Left lung (tissue), 14 donors: ENCODE measurements at places on chromosomes 16 and 17. TPM values are rescaled to one million over a fixed set of nuclear protein-coding genes. Genes with fewer than 3 reads are reported as not detected.

Gene CCDC200
- 0.37 TPM for total RNA-seq

Gene TK2
- total RNA-seq: 41.2 TPM

Gene PYY
- total RNA-seq: not detected

Gene KCNG4
- not detected for total RNA-seq

Gene ZNF174
- 9.2 TPM for total RNA-seq

Gene PPP1R27
- not detected for total RNA-seq

Gene TNFSF13
- 79.2 TPM for total RNA-seq

Gene HOXB4
- 4.5 TPM for total RNA-seq

Gene ALOXE3
- total RNA-seq: 0.23 TPM

Gene CBX1
- total RNA-seq: 53.8 TPM

Gene HCRT
- not detected for total RNA-seq

Gene GINS2
- total RNA-seq: 4.2 TPM

Gene HS3ST3A1
- total RNA-seq: 4.7 TPM

Gene MED9
- total RNA-seq: 11.5 TPM

Gene SLC46A1
- total RNA-seq: 23.7 TPM

Gene NOD2
- total RNA-seq: 15.2 TPM

Gene FN3K
- total RNA-seq: 28.1 TPM

Gene CLDN6
- total RNA-seq: not detected

Gene GPR142
- total RNA-seq: not detected

Gene CACNG3
- total RNA-seq: not detected

Gene CDT1
- 14.5 TPM for total RNA-seq

Gene PPY
- total RNA-seq: not detected

Gene TEDC2
- total RNA-seq: 6.5 TPM

Gene CCL7
- 3.7 TPM for total RNA-seq

Gene ACTG1
- 2,607 TPM for total RNA-seq

Gene KRTAP16-1
- not detected for total RNA-seq

Gene KRTAP9-6
- not detected for total RNA-seq

Gene C16orf92
- total RNA-seq: not detected

Gene C17orf78
- total RNA-seq: not detected

Gene TBC1D3C
- not detected for total RNA-seq

Gene UTS2R
- total RNA-seq: not detected

Gene DNAI2
- not detected for total RNA-seq

Gene MEOX1
- 0.29 TPM for total RNA-seq

Gene CSH1
- total RNA-seq: not detected

Gene CMTR2
- total RNA-seq: 20.4 TPM

Gene ZNF19
- 7.6 TPM for total RNA-seq

Gene SLC38A8
- 0.65 TPM for total RNA-seq

Gene ST6GALNAC1
- total RNA-seq: 46.0 TPM

Gene ABCC3
- total RNA-seq: 120 TPM

Gene SNF8
- 109 TPM for total RNA-seq

Gene HOXB5
- total RNA-seq: 3.3 TPM

Gene SLC6A2
- total RNA-seq: not detected

Gene MARCHF10
- total RNA-seq: 0.52 TPM

Gene SMIM36
- not detected for total RNA-seq

Gene KRT36
- total RNA-seq: not detected
